ENCODE measurements at places on chromosomes 5 and 9.

DNA sequence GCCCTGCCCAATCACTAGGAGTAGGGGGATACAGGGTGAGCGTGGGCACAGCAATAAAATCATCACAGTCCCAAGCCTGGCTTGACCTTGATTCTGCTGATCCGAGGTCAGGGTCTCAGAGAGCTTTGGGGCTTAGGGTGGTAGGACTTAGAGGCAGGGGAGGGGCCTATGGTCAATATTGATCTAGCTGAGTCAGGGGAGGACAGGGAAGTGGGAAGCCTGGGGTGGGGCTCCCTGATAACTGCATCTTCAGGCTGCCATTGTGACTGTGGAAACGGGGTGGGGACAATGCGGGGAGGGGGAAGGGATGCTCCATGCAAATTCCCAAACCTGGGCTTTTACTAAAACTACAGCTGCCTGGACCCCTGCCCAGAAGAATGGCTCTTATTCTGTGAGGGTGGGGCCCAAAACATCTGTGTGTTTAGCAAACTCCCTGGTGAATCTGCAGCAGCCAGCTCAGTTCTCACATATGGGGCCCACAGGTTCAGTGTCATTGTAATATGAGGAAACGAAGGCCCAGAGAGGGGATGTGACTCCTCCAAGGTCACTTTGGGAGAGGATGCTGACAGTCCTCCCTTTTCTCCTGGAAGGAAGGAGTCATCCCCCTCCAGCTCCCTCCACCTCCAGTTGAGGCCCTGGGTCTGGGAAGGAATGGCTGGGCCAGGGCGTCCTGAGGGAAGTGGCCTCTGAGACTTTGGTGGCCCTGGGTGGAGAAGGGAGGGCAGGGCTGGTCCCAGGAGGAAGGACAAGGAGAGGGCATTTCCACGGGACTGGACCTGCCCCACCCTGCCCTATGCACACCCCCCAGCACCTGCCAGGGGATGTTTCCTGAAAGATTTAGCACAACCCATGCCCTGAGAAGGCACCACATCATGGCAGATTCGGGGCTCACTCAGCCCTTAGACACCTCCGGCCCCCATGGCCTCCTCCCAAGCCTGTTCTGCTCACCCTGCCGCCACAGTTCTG is 26.4 kb downstream of the SLC6A7 start:
- DNase-seq = no peak

- DNase-seq = no peak
These were observed 14.4 kb upstream of the SYNPO start for GRCh38 chr5:150625831-150626746.

DNA sequence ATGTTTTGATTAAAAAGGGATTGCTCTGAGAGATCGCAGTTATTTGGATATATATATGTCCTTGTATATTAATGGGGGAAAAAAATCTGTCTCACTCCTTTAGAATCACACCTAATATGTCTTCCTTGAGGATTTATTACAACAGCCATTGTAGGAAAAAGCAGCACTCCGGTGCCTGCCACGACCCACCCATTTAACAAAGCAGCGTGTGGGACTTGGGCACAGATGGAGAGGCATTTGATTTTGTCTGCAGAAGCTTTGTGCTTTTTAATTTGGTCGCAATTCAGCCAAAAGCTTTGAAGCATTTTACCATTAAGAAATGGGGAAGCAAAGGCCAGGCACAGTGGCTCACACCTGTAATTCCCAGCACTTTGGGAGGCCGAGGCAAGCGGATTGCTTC is 159.2 kb downstream of the SMARCA2 start:
- DNase-seq = no peak

DNA sequence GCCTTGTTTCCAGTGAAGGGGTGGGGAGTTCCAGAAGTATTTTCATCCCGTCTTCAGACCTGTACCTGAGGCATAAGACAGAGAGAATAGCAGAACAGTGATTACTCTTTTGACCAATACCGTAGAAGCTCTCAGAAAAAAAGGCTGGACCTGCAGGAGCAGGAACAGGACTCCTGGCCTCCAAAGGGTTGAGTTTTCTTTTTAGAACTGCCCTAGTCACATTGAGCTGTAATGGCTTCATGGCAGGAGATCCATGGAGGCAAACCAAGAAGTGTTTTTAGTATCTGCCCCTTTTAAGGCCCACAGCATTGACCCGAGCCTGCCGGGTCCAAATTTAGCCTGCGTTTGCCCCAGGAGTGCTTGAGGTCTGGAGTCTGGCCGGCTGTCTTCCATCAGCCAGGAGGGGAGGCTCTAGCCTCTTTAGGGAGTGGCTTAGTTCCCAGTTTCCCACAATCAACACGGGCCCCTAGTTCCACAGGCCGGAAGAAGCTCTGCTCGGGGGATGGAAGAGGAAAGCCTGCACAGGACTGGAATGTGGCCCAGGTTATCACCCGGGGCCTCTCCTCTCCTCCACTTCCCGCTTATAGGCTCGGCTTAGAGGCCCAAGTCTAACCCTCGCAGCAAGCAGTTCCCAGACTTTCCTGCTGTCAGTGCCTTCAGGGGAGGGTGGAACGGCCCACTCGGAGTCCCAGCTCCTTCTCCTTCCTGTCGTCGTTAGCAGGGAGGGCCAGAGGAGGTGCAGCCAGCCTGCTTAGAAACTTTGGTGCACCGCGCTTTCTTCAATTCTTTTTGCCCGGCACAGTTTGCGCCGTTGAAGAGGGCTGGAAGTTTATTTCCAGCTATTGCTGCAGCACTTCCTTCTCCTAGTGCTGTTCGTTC is 80.7 kb downstream of the C9orf152 start:
- no peak for DNase-seq

GRCh38 chr5:143635146-143635752 is 176.7 kb upstream of the HMHB1 start:
- no peak for DNase-seq

GRCh38 chr5:1366514-1366913 is 21.6 kb upstream of the CLPTM1L start:
- no peak for DNase-seq

DNA sequence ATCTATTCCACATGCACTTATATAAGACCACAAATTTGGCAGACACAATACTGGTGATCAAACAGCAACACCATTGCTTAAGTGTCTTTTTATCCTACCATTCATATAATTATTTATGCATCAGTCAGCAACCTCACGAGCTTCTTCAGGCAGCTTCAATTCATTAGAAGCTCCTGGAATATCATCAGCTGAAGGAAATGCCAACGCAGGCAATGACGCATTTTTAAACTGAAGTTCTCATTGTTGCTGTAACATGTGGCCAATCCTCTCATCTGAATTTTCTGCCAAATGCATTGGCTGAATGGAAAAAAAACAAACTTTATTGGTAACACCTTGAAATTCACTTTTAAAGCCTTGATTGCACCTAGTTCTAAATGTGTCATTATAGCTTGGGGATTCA is 376.4 kb upstream of the RGMB start:
- no peak for DNase-seq

DNA sequence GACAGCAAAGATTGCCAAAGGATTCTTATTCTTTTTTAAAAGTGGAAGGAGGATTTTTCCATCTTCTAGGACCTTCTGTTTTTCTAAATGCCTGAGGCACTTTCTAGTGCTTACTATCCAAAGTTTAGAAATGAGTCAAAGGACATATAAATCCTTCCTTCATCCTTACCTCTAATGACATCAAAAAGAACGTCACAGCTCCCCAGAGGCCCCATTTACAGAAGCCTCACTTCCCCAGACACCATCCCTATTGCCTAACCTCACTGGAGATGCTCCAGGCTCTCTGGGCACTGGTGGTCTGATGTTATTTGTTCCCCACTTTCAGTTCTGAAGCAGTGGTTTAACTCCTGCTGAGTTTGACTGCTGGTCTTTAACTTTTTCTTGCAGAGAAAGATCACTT is 504.3 kb downstream of the AGTPBP1 start:
- DNase-seq = no peak

DNA sequence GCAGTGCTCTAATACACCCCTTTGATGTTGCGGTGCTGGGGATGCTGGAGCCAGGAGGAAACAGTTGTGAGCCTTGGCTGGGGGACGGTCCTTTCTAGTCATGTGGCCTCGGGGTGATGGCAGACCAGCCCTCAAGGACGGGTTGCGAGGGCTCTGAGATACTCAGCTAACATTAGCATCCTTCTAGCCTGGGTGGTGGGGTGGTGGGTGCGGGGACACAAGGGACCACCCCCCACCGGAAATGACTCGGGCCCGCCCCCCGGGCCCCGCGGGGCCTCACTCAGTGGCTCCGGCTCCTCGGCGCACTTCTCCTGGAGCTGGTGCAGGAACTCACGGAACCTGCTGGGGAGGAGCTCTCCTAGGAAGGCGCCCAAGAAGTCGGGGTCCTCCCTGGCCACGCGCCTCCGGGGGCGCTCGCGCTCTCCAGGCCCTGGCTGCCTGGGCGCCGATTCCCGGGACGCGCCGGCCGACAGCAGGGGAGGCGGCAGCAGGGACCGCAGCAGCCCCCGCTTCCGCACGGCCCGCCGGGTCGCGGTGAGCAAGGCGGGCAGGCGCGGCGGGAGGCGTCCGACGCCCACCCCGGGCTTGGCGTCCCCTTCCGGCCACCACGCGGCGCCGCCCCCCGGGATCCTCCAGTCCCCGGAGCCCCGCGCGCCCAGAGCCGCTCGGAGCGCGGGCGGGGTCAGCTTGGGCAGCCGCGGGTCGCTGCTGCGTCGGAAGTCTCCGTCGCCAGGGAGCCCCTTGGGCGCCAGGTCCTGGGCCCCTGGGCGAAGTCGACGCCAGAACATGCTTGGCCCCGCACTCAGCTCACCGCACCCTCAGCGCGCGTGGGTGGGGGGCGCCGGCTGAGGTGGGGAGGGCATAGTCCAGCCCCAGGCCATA is 873 bp downstream of the C9orf50 start:
- no peak for DNase-seq

DNA sequence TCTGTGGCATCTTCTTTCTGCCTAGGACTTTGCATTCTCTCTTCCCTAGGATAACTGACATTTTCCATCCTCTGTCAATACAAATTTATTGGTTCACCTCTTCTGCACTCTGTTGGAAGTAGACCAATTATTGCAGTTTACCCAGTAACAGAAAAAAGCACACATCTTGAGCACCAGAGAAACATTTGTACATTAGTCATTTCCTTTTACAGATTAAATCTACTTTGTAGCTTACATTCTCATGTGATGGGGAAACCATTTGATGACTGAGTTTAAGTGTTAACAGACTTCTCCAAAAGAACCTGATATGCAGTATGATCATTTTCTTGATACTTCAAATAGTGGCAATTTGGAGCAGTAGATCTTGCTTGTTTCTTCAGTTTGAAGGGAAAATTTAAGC is 1098.8 kb downstream of the DTWD2 start:
- DNase-seq = no peak

Data from activated T-helper 1 cell treated with anti-CD3 and anti-CD28 coated beads, Interleukin-2, amount 50 U/mL, for 16 hours (primary cell).